ENCODE measurements at places on chromosomes 2 and 18. TPM values are rescaled to one million over a fixed set of nuclear protein-coding genes. Genes with fewer than 3 reads are reported as not detected.

- no peak for DNase-seq
Observed at GRCh38 chr2:195451160-195451559, 205.9 kb upstream of the SLC39A10 start.

- DNase-seq, result no peak
Observed at GRCh38 chr2:151862700-151863099, 34.5 kb upstream of the ARL5A start.

GRCh38 chr2:239586651-239587310, 186.0 kb upstream of the HDAC4 start:
- DNase-seq, result no peak

DNA sequence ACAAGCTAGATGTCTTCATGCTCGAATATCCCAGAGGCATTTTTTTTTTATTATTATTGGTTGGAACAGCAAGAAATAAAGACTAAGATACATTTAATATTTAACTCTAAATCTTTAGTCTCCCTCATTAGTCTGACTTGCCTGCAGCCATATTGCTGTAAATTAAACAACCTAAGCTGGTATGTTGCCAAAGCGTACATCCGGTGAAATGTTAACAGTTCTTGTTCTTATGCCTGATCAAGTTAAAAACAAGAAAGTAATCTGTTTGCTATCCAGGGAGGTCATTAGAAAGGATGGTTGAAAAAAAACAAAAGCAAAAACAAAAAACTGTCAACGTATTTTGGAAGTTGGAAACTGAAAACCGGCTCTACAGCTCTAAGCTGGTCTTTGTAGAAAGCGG, 125.9 kb upstream of the NABP1 start:
- DNase-seq, result no peak

DNA sequence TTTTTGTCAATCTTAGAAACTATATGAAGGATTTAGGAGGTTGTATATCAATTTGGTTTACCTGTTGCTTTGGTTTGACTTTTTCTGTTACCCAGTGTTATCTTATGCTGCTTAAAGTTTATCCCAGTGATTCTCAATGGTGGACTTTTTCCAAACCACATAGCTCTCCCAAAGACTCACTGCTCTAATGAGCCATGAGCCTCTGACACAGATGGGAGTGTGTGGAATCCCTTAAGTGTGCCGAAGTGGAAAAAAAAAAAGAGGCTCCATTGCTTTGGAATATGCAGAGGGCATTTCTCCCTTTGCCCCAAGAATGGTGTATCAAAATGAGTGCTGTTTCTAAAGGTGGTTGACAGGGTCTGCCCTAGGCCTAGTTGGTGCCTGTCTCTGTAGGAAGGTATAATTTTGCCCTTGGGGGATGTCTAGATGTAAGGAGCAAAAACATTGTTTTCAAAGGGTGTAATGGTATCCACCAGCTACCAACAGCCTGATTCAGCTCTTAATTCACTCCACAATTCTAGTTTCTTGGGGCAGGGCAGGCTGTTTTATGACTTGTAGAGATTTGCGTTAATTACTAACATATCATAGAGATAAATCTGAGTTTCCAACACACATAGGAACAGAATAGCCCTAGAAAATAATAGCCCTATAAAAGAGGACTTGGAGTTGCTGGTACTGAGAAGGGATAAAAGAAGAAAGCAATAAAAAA, 64.3 kb upstream of the CYP26B1 start:
- peak; percentile 63 for DNase-seq

DNA sequence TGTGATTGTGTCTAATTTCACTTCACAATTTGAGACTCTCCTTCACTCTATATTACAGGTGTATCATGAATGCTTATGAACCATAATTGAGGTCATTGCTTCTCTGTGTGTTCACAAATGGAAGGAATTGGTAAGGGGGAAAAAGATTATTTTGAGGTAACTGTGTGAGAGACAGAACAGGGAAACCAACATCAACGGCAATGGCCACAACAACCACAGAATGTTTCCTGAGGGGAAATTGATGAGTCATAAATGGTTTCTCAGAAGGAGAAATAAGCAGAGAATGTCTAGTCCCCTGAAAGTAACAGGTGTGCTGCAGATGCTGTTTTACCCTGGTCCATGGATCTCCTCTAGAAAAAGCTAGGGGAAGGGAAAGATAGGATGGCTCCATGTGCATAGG, 361.2 kb upstream of the GALNT5 start:
- DNase-seq, result peak; percentile 62

DNA sequence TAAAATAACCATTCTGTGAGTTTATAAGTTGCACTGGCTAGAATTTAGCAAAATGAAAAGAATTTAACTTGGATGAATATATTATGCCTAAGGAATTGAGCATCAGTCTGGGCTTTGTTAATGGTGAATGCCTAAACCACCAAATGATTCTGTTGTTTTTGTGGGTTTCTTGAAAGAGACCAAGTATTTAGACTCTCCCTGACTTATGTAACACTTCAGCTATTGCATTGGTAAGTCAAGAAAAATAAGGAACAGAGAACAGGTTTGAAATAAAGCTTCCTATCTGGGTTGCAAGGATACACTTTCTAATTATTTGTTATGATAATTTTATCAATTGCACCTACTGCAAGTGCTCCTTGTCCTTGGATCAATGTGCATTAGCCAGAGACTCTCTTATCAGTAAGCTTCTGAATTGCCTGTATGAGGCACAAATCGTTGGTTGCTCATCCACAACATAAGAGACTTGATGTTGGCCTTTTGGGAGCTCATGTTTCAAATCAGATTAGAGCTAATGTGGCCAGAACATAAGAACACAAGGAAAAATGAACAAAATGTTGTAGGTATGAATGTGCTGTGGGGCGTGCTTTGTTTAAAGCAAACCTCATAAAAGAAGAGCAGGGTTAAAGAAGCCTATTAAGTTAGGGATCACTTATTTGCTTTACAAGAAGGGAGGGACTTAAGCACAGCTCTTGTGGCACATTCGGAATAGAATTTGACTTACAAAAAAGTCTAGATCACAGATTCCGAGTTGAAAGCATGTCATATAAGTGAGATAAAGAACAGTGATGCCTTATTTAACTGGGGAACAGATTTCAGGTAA, 37.2 kb downstream of the PRKCE start:
- no peak for DNase-seq

- DNase-seq, result no peak
Observed at GRCh38 chr18:21745231-21745630, 4.6 kb downstream of the MIB1 start.

The DDX18 gene
- 70.2 TPM for total RNA-seq

The APOB gene
- total RNA-seq, result not detected

The G6PC2 gene
- not detected for total RNA-seq

The CRYGD gene
- not detected for total RNA-seq

The SNORC gene
- 0.25 TPM for total RNA-seq

The ABCG5 gene
- total RNA-seq, result not detected

Data from H4 (cell line).